ENCODE measurements at places on chromosomes 7 and 10. TPM values are rescaled to one million over a fixed set of nuclear protein-coding genes. Genes with fewer than 3 reads are reported as not detected.
A peak's percentile ranks its signal among the peaks of the same experiment; 100 is the strongest.

GRCh38 chr10:101289541-101289940 lies 60.3 kb upstream of the LBX1 start:
- DNase-seq, result no peak

GRCh38 chr7:95622859-95623258 lies 26.5 kb upstream of the PDK4 start:
- no peak for DNase-seq

- DNase-seq, result peak; percentile 56
Observed at GRCh38 chr10:26479766-26480492, 41.8 kb downstream of the APBB1IP start.

The PDGFA gene
- total RNA-seq, result 97.8 TPM

The CFAP70 gene
- total RNA-seq, result 5.8 TPM

The IRF5 gene
- total RNA-seq, result 27.1 TPM

GRCh38 chr7:80794631-80795573 lies 123.9 kb downstream of the SEMA3C start:
- DNase-seq, result no peak

- DNase-seq, result no peak
Observed at GRCh38 chr7:71768450-71768849, 636.5 kb downstream of the GALNT17 start.

GRCh38 chr10:110786172-110786571 lies 85.6 kb upstream of the PDCD4 start:
- DNase-seq, result no peak

- no peak for DNase-seq
Observed at GRCh38 chr10:78194539-78195402, 161.1 kb downstream of the RPS24 start.

DNA sequence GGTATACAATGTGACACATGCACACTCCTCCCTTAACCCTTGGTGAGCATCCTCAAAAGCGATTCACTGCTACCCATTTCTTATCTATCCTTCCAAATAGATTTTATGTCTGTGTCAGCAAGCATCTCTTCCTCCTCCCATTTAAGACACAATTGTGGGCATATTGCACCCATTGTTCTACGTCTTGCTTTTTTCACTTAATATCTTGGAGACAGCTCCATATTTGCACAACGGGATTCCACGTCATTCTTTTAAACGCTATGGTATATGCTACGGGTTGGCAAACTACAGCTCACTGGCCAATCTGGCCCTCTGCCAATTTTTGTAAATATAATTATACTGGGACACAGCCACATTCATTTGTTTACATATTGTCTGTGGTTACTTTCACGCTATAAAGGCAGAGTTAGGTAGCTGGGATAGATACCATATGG lies 88.6 kb downstream of the RNF216 start:
- no peak for DNase-seq

- DNase-seq, result no peak
Observed at GRCh38 chr7:16212032-16212431, 209.3 kb downstream of the CRPPA start.

- DNase-seq, result no peak
Observed at GRCh38 chr7:141731476-141732149, 6.5 kb upstream of the SSBP1 start.

DNA sequence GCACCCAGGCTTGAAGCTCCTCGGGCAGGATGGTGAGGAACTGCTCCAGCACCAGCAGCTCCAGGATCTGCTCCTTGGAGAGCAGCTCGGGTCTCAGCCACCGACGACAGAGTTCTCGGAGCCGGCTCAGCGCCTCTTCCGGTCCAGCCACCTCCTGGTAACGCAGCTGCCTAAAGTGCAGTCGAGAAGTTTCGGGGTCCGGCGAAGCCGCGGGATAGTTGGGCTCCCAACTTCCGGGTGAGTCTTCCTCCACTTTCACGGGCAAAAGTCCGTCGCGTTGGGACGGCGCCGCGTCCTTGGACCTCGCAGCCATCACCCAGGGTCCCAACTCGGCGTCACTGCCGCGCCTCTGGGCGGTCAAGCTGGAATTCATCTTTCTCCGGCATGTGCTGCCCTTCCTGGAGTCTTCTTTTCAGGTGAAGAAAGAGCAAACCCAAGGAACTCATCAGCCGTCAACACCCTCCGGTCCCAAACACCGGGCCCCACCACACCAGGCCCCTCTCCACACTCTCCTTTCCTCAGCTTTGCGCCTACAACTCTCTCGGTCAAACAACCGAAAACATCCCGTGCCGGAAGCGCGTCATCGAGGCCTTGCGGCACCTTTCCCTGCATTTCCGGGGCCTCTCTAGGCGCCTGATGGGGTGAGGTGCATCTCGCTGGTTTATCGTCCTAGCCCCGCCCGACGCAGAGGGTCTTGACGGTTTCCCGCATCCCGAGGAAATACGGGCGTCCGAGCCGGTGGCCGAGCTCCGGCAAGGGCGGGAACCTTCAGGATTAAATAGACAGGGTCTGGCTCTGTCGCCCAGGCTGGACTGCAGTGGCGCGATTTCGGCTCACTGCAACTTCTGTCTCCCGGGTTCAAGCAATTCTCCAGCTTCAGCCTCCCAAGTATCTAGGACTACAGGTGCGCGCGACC lies at the start of gene ZNF394:
TSS of gene ZNF394 (minus strand) at position 561 of the 916 bp plus-strand sequence. CDS start at position 373, 188 bp downstream.
- DNase-seq, result peak; percentile 94

DNA sequence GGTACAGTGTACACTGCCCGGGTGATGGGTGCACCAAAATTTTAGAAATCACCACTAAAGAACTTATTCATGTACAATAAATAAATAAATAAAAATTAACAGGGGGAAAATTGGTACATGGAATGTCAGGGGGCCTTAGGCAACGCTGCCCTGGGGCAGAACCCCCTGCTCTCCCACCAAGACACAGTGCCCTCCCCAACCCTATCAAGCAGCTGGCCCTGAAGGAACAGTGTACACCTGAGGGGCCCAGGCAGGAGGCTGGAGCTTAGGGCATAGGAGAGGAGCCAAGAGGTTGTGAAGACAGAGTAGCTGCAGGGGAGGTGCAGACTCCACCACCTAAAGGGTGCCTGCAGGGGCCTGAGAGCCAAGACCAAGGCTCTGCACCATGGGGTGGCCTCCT lies 128.8 kb downstream of the BMS1 start:
- DNase-seq, result no peak

GRCh38 chr7:10128748-10129147 lies 844.9 kb upstream of the PHF14 start:
- DNase-seq, result no peak

GRCh38 chr10:21473541-21473940 lies 51.9 kb downstream of the SKIDA1 start:
- no peak for DNase-seq

GRCh38 chr10:93445097-93445960 lies 36.8 kb downstream of the MYOF start:
- DNase-seq, result peak; percentile 88

- DNase-seq, result no peak
Observed at GRCh38 chr7:3260401-3260715, 40.7 kb upstream of the SDK1 start.

The HPSE2 gene
- total RNA-seq, result 11.0 TPM

- DNase-seq, result no peak
Observed at GRCh38 chr10:3467052-3467951, 294.7 kb upstream of the PITRM1 start.

The ST8SIA6 gene
- total RNA-seq, result not detected

Measured in Peyer's patch (tissue), 4 donors.